ENCODE measurements at places on chromosomes 4 and X.

GRCh38 chr4:156495836-156496235, 475.8 kb downstream of the PDGFC start:
- DNase-seq: no peak

- DNase-seq: no peak
Observed at GRCh38 chr4:4792466-4792865, 67.0 kb upstream of the MSX1 start.

- no peak for DNase-seq
Observed at GRCh38 chr4:16217300-16218051, 8.8 kb downstream of the TAPT1 start.

DNA sequence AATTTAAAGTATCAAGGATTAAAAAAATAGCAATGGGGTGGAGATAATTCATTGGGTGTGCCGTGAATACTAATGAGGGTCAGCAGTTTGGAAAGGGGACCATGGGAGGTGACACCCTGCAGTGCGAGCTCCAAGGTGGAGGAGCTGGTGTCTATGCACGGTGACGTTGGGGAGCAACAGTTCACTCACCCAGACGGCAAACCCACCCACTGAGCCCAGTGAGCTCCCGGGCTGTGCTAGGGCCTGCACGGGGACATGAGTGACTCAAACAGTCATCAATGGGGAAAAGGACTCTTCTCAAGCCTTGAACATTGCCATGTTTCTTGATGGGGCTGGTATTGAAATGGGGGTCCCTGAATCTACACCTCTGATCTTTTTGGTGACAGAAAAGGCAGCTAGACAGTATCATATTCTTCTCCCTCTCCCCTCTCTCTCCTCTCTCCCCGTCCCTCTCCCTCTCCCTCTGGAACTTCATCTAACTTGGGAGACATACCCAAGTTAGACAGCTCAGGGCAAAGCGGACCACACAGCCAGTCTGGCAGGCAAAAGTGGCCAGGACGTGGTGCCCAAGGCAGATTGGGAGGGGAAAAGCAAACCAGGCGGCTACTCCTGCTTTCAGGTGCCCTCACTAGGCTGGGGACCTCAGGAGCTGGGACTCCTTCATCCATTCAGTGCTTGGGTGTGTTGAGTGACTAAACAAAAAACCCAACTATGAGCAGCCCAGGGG, 26.3 kb upstream of the PPP2R2C start:
- DNase-seq: no peak

DNA sequence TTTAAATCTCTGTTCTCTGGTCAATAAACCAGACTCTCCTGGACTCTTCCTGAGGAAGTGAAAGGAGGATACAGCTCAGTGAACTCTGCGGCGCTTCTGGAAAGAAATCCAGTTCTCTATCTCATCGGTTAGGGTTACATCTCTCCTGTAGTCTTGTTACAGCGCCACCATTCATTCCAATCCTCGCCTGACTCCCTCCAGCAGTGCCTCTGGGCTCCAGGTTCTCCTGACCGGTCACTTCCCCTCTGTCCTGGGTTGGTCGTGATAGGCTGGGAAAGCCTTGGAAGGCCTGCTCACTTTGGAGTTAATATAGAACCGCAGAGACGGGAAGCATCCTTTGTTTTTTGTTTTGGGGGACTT, 97.0 kb upstream of the STOX2 start:
- DNase-seq: no peak

GRCh38 chr4:6990661-6991060, 52.5 kb upstream of the TADA2B start:
- no peak for DNase-seq

DNA sequence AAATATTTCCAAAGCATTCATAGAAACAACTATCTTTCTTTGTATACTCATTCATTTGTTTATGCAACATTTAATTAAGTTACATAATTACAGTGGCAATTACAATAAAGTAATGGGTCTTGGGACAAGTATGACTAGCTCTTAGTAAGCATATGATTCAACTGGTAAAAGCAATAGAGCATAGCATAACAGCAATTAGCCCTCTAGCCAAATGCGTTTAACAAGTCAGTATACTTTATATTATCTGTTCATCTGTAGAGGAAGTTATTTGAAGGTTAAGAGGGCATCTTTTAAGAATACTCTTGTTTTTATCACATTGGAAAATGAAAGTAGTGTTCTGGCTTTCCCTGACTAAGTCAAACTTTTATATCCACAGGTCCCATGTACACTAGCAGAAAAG, 198.1 kb upstream of the UGT8 start:
- no peak for DNase-seq

DNA sequence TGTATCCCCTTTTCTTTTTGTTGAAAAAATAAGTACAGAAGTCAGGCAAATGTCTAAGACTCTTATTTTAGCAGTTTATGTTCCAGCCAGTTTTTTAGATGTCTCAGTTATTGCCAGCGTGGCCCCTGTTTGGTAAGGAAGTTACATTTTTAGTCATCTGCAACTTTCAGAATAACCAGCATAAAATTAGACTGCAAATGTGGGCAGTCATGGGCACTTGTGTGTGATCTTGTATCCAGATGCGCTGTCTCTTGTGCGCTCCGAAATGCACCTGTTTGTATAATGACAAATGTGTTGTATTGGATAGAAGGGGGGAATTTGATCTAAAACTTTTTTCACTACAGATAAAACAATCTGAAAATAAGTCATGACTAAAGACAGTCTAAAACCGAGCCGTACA, 44.3 kb upstream of the CLCN4 start:
- no peak for DNase-seq

DNA sequence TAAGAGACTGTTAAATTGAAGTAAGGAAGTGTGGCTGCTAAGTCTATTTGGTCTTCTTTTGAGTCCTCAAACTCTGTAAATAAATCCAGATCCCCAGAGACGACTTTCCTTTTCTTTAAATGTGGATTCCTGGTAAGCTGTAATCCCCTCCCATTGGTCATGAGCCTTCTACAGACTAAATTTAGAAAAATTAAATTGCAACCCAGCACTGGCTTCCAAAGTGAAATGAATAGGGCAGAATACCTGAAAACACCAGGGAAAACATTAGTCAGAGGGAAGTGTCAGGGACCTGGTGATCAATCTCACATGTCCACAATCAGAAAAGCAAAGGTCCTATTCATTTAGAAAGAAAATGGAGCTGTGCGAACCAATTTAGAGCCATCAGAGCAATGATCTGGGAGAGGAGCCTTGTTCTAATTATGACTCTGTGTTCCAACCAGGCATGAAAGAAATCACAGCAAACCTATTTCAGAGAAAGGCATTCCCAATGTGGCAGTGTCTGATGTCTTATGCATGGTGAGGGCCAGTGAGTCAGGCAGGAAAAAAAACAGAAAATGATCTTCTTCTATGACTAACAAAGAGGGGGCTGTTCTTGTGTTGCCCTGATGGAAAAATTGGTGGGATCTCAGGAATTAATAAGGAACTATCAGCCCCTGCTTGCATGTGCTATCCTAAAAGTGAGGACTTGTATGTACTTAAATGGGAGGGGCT, 19.8 kb upstream of the CCDC149 start:
- no peak for DNase-seq

GRCh38 chrX:70439016-70439415, 5.6 kb upstream of the DLG3 start:
- no peak for DNase-seq

DNA sequence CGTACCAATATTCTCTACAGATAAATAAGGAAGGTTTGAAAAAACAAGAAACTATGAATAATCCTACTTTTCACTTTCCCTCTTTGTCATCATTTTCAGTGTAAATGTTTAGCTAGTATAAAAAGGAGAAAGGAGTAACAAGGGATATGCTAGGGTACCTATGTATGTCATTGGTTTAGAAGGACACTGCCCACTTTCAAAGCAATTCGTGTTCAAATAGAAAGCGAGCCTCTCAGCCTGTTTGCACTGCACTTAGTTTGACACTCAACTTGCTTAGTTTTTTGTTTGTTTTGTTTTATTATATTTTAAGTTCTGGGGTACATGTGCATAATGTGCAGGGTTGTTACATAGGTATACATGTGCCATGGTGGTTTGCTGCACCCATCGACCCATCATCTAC, 21.6 kb upstream of the RXFP1 start:
- no peak for DNase-seq

- DNase-seq: no peak
Observed at GRCh38 chr4:121070274-121070673, 2.1 kb downstream of the NDNF start.

DNA sequence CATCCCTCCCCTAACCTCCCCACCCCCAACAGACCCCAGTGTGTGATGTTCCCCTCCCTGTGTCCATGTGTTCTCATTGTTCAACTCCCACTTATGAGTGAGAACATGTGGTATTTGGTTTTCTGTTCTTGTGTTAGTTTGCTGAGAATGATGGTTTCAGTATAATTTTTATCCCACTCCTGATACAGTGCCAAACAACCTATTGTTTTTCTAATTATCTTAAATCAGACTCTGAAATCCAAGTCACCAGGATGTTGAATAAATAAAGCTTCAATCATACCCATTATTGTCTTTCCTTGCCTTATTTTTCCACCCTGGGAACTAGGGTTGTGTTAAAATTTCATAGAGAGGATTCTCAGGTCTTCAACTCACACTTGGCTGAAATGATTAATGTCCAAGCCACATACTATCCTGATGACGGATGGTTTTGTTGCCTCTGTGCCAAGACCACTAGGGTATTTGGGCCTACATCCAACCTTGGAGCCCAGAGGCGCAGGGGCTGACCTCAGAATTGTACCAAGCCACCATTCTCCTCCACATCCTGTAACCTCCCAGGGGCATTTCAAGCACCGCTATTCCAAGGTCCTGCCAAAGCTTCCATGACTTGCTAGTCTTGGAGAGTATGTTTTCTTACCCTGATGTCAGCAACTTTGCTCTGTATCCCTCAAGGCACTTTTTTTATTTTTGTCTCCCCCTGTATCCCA, 332.4 kb downstream of the ARHGAP24 start:
- no peak for DNase-seq

GRCh38 chr4:110589297-110589696, 33.6 kb downstream of the PITX2 start:
- no peak for DNase-seq

DNA sequence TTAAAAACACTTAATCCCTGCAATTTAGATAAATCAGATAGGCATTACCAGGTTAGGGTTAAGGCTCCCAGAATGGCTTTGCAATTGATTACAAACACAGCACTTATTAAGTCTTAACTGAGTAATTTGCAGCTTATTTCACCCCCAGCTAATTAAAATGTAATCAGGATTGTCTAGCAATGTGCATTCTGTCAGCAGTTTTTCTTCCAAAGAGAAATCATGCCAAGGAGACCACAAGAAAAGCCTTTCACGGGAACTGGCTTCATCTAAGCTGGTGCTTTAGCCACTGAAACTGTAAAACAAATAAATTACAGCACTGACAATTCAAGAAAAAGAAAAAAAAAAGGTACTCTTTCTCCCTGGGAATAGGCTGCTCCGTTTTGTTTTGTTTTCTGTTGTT, 2.1 kb downstream of the ANOS1 start:
- DNase-seq: no peak

DNA sequence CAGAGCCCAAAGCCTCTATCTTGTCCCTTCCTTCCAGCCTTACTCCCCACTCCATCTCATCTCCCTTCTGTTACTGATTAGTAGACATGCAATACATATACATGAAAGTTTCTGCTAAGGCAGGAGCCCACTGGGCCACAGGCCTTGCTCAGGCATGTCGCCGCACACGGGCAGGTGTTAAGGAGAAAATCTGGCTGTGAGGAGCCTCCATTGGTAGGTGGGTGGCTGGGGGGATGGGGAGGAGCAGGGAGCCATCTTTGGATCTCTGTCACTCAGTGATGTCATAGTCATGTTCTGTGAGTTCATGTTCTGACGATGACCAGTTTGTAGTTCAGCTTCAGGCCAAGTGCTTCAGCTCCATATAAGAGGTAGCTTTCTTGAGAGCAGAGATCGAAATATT, 2.9 kb upstream of the HMGB3 start:
- no peak for DNase-seq

GRCh38 chrX:37077646-37078433, 69.7 kb downstream of the FAM47C start:
- no peak for DNase-seq

- no peak for DNase-seq
Observed at GRCh38 chr4:85829276-85830051, 354.5 kb downstream of the ARHGAP24 start.

DNA sequence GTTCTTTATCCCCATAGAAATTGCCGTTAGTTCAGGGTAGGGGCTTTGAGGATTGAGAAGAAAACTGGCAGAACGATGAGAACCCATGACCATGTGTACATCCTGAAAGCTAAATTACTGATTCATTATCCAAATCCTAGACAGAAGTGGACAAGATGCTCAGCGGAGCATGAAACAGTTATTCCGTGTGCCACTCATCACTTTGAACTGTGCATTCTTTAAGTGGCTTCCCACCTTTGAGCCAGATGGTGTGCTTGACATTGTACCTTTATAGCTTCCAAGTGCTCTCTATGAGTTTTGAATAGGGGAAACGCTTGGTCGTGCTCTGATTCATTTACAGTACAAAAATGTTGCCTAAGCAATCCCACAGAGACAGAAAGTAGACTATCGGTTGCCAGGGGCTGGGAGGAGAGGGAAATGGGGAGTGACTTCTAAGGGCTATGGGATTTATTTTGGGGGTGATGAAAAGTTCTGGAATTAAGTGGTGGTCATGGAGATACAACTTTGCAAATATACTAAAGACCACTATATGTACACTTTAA, 100.0 kb downstream of the DOCK11 start:
- no peak for DNase-seq

DNA sequence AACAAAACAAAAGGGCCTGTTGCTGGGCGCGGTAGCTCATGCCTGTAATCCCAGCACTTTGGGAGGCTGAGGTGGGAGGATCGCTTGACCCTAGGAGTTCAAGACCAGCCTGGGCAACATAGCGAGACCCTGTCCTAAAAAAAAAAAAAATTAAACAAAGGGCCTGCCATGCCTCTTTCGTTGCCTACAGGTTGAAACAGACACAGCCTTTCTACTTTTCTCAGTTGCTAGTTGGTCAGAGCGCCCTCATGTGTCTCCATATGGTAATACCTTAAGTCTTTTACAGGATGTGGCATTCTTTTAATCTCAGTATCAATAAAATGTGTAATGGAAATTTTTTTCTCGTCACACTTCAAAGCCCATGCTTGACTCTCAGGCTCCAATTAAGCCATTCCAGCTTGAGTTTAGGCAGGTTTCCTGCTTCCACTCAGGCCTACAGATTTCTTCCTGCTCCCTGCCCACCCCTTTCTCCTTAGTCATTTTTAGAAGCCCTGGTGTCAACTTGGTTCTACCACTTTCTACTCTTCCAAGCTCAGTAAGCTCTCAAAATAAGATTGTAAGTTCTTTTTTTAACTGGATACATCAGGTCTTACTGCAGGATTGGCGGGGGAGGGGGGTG, 4.6 kb upstream of the SOWAHD start:
- DNase-seq: no peak

- DNase-seq: no peak
Observed at GRCh38 chrX:57282568-57282967, 3.9 kb upstream of the FAAH2 start.

DNA sequence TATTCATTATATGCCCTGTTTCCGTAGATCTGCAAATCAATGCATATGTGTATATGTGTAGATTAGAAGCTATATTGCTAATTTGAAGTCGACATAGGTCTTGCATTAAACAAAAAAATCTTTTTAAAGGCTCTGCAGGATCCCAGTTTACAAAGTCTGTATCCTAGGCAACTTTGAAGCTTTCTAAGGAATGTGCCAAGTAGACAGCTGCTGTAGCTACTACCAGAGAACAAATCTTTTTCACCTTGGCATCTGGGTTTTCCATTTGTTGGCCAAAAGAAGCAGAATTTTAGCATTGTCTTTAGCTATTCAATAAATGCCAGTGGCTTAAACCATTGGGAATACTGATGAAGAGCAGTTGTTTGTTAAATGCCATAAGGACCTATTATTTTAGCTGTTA, 88.0 kb downstream of the NAA11 start:
- no peak for DNase-seq
